Left renal pelvis (tissue), 4 donors: ENCODE measurements at places on chromosomes 6 and 20.

DNA sequence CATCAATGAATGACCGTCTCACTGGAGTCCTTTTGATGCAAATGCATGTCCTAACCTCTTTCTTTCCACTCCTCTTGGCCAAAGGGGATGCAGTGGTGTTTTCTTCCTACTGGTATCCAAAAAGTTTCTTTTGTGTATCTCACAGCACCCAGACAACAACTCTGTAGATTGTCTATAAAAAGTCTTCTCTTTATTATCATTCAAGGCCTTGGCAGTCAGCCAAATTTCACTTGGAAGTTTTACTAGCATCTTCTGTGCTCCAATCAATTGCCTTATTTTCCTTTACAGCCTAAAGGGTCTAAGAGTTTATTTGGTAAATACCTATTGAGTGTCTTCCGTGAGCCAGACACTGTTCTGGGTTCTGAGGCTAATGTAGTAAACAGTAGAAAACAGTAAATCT is 150.2 kb upstream of the RNF217 start:
- no peak for DNase-seq

DNA sequence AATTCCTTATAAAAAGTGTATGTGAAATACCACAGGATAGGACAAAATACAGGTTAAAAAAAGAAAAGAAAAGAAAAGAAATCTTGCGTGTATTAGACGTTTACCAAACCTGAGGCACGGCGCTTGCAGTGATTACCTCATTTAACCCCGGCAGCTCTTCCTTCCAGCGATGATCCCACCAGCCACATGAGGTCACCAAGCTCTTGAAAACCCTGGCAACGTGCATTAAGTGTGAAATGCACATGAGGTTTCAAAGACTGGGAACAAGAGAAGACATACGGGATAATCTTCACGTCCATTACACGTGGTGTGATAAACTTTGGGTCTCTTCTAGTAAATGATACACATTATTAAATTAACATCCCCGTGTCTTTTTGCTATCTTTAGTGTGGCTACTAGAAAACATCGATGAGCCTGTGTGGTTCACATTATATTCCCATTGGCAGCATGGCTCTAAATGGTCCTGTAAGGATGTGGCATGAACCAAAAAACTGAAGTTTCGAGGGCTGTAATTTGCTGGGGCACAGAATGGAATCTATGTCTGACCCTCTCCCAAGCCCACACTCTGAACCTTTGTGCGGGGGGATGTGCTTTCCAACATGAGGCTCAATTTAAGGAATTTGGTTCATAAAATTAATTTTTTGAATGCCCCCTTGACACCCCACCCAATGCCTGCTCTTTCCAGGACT is 59.2 kb upstream of the THBS2 start:
- DNase-seq, result no peak

DNA sequence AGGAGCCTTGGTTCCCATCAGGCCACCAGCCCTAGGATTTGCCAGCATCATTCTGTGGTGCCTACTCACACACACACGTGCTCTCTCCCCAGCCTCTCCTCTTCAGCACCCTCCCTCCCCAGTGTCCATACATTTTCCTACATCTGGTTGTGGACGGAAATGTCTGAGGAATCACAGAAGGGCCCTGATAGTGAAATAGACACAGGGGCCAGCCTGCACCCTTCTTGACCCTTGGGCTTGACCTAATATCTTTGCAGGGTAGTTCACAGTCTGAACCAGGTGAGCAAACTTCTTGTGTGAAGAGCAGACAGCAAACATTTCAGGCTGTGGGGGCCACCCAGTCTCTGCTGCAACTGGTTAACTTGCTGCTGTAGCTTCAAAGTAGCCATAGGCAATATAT is 108.5 kb upstream of the NXT1 start:
- no peak for DNase-seq

- no peak for DNase-seq
Measured at GRCh38 chr6:127383988-127384387, 40.6 kb upstream of the ECHDC1 start.

DNA sequence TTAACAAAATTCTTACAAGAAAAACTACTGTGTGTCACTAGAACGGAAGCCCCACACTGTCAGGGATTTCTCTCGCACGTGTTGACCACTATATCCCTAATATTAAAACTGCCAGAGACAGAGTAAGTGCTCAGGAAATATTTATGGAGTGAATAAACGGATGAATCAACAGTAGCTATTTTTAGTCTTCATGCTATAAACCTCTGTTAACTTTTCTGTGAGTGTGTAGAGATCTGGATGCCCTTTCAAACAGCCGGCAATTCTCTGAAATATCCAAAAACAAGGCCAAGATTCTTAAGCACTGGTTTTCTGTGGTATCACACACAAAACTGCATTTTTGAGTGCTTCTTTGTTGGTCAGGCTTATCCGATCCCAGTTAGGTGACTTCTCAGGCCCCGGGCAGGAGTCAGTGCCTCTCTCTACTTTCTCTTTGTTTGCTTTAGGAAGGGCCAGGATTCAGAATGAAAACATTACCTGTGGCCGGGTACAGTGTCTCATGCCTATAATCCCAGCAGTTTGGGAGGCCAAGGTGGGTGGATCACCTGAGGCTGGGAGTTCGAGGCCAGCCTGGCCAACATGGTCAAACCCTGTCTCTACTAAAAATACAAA is 15.7 kb downstream of the ATP9A start:
- DNase-seq, result no peak

DNA sequence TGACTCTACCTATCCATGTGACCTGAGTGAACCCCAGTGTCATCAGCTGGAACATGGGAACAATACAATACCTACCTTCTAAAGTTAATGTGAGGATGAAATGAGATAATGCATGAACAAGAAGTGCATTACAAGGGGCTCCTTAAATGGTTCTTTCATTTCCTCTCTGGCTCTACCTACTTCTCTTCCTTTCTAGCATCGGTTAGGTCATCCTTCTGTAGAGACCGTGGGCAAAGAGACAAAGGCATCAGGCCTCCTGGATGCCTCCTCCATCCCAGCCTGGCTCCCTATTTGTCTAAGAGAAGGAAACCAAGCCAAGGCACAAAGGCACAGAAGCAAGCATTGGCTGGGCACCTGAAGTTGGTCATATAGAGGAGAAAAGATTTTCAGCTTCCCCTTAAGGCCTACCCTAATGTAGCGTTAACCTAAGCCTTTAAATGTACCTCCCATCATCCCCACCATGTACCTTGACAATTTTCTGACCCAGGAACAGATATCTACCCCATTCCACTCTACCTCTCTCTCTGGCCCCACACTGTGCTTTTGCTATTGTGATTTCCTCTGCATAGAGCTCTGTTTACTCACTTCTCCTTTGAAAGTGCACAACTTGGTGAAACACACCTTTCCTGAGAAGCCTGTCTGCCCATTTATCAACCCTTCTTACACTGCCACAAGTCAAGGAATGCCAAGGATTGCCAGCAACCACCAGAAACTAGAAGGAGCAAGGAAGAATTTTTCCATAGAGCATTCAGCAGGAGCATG is 86.6 kb downstream of the GCLC start:
- DNase-seq, result no peak

- DNase-seq, result no peak
Measured at GRCh38 chr6:51199733-51200260, 381.1 kb downstream of the TFAP2B start.

DNA sequence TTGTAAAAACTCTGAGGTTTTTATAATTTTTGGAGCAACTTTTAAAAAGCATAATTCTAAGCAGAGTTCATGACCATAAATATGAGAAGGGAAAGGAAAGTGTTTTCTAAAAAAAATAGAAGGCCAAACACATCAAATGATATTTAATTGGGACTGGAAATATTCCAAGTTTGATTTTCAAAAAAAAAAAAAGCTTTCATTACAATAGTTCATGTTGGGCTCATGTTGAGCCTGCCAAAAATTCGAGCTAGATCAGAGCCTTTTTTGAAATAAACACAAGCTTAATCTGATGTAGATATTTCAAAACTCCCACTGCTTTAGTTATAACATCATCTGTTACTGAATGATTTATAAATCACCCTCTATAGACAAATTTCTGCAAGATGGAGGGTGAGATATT is 163.4 kb upstream of the DEFB112 start:
- no peak for DNase-seq

DNA sequence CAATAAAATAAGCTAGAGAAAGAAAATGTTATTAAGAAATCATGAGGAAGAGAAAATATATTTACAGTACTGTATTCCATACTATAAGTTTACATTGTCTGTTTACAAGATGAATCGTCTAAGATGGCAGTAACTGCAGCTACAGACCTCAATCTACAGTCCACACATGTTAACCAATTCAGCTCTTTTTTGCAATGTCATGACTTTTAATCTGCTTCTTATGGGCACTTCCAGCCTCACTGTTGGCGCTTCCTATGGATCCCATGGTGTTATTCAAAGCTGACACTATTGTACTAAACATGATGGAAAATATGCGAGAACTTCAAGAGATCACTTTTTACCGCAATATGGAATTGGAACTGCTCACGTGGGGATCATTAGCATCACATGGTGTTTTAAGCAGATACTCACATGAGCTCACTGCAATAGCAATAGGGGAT is 451.5 kb upstream of the CITED2 start:
- no peak for DNase-seq

DNA sequence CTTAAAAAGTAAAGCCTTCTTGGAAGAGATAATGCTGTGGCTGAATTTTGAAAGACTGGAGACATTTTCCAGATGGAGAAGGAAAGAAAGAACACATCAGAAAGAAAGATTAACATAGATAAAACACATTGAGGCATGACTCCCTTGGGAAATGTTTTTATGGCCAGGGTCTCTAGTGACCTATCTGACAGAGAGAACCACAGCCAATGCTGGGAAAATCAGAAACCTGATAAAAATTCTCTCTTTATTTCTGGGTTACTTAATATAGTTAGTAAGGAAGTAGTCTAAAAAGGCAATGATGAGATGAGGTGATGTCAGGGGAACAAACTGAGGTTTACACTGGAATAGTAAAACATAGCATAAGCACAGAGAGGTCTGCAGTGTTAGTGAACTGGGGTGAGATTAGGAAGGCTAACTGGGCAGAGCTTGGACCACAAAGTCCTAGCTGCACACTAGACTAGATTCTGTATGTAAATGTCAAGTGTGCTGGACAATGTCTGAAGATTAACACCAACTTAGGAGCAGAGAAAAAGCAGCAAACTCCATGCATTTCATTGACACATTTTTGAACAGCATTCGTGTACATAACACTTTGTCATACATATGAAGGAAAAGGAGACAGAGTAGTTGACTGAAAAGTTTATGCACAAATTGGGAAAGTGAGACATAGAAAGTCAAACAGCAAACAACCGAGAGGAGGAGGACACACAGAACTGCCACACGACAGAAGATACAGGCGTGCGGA is 31.0 kb downstream of the ELOVL2 start:
- no peak for DNase-seq

- no peak for DNase-seq
Measured at GRCh38 chr6:12836009-12836408, 119.4 kb downstream of the PHACTR1 start.

GRCh38 chr20:59932616-59933295 is 681 bp downstream of the SYCP2 start:
- no peak for DNase-seq

DNA sequence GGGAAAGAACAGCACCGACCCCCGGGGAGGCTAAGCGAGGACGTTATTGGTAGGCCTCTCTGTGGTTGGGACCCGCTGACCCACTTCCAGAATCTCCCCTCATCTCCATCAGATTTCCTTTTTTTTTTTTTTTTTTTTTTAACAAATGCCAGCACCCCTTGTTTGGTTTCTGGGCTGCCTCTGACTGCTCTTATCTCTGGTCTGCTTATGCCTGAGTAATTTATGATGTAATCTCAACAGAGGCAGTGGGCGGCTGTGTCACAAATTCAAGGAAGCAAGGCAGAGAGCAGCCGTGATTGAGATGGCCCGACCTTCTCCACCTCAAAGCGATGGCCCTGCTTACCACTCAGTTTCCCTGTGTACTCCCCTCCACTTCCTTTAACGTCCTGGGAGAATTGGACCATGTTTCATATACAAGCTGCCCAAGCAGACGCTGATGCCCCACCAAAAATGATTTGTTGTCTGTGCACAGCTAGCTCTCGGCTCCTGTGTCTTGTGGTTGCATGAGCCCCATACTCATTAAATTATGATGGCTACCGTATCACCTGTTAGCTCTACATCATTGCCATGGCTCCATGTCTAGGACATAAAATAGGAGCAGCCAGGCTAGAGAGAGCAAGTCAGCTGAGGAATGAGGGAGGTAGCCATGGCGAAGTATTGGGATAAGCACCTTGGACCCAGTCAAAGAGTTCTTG is 98.1 kb downstream of the ZNF217 start:
- DNase-seq, result no peak

DNA sequence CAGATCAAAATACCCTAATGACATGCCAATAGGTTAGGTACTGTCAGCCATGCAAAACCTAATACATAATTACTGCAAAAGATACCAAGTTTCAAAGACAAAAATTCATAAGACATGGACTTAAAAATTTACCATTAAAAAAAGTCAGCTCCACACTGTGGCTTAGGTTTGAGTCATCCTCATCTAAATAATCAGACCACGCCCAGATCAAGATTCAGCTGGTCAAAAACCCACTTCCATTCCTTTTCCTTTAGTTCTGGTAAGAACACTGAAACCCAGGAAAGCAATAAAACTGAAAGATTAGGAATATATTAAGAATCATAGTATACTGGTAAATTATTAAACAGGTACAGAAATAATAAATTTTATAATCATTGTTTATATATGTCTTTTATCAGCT is 81.0 kb upstream of the ASF1A start:
- DNase-seq, result no peak

DNA sequence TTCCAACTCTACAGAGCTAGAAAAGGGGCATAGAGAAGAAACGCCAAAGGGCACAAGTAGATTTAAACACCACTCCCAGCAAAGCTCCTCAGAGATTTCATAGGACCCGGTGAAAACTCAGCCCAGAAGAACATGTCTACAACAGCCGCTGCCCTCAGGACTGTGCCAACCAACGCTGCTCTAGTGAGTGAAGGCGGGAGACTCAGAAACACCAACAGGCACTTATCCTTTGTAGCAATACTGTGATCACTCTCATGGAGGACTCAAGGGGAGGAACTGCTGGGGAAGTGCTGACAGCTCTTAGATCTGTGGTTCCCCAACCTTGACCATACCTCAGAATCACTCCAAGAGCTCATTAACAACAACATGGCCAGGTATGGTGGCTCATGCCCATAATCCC is 39.5 kb downstream of the STAU1 start:
- no peak for DNase-seq

GRCh38 chr6:63521475-63522210 is 50.6 kb upstream of the LOC128125822 start:
- DNase-seq, result no peak

DNA sequence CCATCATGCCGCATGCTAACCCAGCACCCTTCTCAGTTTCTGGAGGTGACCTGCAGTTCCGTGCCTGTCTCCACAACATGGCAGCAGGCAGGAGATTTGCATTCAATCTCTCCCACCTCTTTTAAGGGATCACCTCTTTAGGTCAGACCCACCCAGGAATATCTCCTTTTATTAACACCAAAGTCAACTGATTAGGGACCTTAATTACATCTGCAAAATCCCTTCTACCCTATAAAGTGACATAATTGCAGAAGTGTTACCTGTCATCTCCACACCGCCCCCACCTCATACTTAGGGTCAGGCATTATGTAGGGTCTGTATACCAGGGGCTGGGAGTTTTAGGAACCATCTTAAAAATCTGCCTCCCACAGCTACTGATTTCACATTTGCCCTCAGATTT is 267.5 kb downstream of the TMEM242 start:
- no peak for DNase-seq

- no peak for DNase-seq
Measured at GRCh38 chr6:157977176-157977804, 4.4 kb upstream of the SYNJ2 start.

GRCh38 chr20:51831866-51832265 is 29.5 kb upstream of the SALL4 start:
- DNase-seq, result peak; percentile 27

- DNase-seq, result no peak
Measured at GRCh38 chr20:47914792-47915191, 129.5 kb upstream of the SULF2 start.
